ENCODE measurements at places on chromosomes 2 and 18.

- no peak for DNase-seq
These were observed 317.2 kb downstream of the TSN start for GRCh38 chr2:122072666-122073065.

- DNase-seq, result no peak
These were observed 447.9 kb downstream of the XIRP2 start for GRCh38 chr2:167336213-167336612.

GRCh38 chr2:69031466-69031865, 18.5 kb downstream of the ANTXR1 start:
- no peak for DNase-seq

GRCh38 chr2:141728142-141728541, 402.7 kb downstream of the LRP1B start:
- DNase-seq, result no peak

DNA sequence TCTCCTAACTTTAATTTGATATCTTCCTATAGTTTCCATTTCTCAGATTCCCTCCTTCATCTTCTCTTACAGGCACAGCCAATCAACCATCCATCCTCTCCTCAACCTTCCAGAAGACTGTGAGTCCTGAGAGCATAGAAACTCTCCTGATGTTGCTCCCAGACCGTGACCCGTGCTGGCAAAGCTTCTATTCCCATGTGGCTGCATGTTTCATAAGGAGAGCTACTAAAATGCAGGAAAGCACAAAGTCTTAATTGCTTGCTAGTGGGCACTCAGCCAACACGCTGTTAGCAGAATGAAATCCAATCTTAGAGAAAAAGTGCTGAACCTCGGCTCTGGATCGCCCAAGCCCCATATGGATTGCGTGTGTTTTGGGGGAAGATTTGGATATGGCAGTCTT, 1244.7 kb upstream of the ZEB2 start:
- DNase-seq, result no peak

GRCh38 chr2:10545556-10545955, 97.4 kb upstream of the ODC1 start:
- no peak for DNase-seq

GRCh38 chr2:84301717-84302116, 157.4 kb downstream of the SUCLG1 start:
- no peak for DNase-seq

GRCh38 chr2:88628571-88628939, 1.3 kb upstream of the EIF2AK3 start:
- DNase-seq, result no peak

GRCh38 chr2:195238826-195239225, 418.2 kb upstream of the SLC39A10 start:
- DNase-seq, result no peak

DNA sequence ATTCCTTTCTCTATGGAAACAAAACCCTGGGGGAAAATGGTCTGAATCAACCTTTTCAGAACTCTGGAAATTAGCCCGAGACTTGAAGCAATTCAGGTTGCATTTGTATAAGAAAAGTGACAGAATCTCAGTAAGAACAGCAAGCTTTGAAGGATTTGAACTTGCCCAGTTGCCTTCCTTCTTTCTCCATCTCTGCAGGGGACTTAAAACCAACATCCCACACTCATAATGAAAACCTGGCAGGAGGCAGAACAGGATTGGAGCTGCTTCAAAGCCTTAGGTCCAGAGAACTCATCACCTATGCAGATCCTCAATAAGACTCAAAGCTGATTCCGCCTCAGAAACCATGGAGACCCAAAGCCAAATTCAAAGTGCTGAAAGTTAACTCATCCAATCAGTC, 790.5 kb upstream of the ID2 start:
- DNase-seq, result no peak

DNA sequence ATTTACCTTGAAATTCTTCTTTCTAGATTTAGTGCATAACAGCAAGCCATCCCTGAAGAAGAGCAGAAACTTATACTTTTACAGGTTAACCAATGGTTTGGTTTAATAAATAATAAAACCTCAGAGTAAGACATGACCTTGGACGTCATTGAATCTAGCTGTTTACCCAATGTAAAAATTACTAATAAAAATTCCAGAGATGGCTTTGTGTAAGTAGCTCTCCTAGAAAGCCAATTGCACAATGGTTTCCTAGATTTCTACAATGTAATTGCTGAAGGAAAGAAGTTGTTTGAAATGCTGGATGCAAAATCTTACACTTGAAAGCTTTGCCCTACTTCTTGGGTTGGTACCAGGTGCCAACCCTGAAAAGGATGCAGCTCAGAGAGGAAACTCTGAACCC, 1.5 kb downstream of the XDH start:
- no peak for DNase-seq

DNA sequence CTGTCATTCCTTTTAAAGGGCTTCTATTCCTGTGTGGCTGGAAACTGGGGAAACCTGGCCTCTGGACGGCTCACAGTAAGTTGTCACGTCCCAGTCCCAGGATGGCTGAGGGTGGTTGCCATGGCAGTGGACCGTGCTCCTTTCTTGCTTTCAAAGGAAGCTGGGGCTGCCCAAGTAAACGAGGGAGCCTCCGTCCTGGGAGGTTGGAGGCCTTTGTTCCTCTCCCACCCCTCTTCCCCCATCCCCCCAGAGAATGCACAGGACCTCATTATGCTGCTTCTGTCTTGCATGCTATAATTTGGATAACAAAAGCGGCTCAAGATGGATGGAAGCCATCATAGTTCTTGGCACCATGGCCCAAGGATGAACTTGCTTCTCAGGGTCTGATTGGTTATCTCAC, 325.5 kb upstream of the HS6ST1 start:
- DNase-seq, result no peak

- DNase-seq, result no peak
These were observed 11.7 kb downstream of the NCK2 start for GRCh38 chr2:105756435-105756834.

DNA sequence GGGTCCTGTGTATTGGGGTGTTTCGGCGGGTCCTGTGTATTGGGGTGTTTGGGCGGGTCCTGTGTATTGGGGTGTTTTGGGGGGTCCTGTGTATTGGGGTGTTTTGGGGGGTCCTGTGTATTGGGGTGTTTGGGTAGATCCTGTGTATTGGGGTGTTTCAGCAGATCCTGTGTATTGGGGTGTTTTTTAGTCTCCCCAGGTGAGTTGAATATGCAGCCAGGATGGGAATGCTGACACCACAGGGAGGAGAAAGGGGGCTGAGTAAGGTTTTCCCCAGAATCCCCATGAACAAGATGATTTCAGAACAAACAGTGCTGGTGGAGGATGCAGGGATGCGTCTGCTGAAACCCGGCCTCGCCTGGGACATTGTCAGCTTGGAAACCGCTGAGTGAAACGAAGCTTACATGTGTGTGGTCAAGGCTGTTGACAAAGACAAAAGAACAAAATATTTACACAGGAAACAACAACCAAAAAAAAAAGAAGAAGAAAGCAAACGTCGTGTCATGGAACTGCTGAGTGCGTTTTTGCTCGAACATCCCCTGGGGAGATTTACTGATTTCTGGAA, 88.5 kb upstream of the ODC1 start:
- DNase-seq, result no peak

GRCh38 chr18:26792661-26793060, 72.8 kb downstream of the AQP4 start:
- DNase-seq, result no peak

GRCh38 chr2:45741161-45741850, 89.8 kb downstream of the PRKCE start:
- DNase-seq, result no peak

DNA sequence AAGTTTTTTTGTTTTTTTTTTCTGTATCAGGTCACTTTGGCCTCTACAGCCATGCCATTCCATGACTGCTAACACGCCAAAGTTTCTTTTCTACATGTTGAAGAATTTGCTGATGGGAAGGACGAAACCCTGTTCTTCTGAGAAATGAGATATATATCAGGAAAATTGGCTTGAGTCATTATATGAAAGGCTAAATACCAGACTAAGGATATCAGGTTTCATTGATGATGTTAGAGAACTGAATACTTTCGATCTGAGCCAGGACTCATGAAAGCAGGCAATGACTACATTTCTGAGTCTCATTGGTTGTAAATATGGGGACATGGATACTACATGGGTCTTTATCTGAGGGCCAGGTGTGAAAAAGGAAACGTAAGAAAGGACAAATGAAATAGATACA, 181.4 kb downstream of the OSR1 start:
- no peak for DNase-seq

DNA sequence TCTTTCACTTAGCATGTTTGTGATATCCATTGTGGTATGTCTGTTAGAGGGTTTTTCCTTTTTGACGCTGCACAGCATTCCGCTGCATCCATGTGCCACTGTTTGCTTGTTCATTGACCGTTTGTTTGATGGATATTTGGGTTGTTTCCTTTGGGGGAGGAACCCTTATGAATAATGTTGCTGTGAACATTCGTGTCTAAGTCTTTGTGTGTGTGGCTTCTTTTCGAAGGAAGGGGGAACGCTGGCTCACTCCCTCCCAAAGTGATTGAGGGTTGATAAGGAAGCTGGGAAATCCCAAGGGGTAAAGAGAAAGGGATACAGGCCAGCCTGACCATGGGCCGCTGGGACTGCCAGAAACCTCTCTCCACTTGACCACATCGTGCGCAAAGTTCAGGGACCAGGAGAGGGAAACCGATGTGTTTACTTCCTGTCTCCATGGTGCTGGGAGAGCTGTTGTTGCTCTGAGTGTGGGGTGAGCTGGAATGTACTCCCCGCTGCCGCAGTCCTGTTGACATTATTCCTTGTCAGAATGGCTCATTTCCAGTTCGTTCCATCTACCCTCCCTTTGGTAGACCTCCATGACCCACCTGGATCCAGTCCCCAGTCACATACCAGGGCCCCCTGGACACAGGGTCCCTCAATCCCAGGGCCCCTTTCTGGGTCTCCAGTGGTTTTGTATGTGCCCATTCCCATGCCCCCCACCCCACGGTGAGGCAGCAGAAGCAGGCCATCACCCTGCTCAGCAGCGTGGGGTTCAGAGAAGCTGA, 39.6 kb downstream of the HS1BP3 start:
- no peak for DNase-seq

GRCh38 chr2:221567231-221567760, 4.8 kb downstream of the EPHA4 start:
- no peak for DNase-seq

DNA sequence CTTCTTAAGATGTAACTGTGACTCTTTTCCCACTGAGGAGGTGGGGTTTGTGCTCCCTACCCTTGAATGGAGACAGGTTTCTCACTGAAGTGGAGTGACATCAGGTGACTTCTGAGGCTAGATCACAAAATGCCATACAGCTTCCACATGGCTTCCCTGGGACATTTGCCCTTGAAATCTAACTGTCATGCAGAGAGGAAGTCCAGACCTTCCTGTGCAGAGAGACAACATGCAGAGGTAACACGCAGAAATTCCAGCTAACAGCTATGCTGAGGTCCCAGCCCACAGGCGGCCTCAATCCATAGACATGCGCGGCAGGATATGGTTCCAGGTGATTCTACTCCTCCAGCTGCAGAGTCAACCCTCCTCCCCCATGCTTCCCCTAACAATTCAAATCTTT, 119.0 kb downstream of the TRIB2 start:
- DNase-seq, result no peak

DNA sequence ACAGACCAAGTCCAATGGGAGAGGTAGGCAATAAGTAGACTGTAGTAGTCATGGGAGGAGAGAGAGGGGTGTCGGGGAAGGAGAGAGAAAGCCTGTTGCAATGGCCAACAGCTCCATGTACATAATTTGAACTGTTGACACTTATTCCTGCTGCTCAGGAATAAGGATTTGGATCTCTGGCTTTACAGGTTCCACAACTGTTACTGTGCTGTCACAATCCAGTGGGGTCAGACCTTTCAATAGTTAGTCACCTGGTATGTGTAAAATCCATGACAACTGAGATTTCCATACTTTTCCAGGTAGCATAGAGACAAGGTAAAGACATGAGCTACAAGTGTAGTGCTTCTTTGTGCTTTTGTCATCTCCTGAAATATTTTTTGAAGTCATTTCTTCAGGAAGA, 47.5 kb upstream of the RIOK3 start:
- no peak for DNase-seq

- DNase-seq, result no peak
These were observed 334.6 kb downstream of the SLC4A3 start for GRCh38 chr2:219961947-219962498.

DNA sequence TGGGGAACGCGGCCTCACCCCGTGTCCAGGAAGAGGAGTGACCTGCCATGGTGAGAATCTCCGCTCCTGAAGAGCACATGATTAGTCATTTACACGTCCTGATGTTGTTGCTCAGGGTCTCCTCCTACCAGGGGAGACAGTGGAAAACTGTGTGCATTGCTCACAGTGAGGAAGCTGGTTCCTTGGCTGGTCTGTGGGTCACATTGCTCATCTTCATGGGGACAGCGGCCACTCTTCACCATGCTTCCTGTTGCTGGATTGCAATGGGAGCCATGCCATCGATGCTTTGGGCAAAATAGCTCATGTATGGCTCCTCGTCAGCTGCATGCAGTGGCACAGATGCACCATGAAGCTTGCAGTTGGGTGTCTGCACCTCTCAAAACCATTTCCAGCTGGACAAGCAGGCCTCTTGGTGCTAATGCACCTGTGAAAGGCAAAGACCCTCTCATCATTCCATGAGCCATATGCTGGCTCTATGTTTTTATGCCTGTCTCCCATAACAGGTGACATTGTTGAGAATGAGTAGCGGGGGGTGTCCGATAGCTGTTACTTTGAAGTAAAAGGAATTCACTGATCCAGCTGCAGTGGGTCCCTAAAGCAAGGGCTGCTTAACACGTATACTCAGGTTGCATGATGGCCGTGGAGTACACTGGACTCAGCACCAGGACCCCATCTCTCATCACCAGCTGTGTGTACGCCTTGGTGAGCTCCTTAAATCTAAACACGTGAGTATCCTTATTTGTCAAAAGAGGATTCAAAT, 135.0 kb upstream of the ALKAL2 start:
- no peak for DNase-seq

DNA sequence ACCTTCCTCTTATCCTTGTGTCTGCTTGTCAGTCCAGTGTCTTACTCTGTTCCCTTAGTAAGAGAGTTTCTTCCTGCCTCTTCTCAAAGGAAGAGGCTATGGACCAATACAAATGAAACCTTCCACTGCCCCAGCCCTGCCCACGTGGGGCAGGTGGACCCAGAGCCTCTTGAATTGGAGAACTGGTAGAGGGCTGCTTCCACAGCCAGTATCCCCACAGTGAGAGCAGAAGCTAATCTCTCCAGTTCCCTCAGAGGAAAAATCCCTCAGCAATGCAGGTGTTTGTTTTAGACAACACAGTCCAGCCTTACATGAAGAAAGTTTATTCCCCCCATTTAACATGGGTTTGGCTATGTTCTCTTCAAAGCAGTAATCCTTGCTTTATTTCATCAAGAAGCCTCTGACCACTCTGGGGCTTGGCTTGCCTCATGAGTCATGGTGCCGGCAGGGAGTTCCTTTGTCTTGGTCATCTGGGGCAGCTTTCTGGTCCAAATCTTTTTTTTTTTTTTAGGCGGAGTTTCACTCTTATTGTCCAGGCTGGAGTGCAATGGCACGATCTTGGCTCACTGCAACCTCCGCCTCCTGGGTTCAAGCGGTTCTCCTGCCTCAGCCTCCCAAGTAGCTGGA, 6.5 kb upstream of the CYBRD1 start:
- DNase-seq, result no peak

- DNase-seq, result no peak
These were observed 25.6 kb upstream of the CXXC1 start for GRCh38 chr18:50313031-50313607.
